ENCODE measurements at places on chromosomes 11 and 22.

DNA sequence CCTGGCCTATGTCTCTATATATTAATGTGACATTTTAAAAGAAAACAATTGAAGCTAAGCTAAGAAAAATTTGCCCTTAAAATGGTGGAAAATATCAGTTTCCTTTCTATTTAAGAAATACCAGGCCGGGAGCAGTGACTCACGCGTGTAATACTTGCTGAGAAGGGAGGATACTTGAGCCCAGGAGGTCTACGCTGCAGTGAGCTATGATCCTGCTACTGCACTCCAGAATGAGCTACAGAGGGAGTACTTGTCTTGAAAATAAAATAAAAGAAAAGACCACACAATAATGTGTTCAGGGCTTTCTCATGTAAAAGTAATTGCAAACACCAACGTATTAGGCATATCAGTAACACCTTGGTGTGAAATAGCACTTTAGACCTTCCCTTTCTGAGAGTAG is 1.4 kb upstream of the PRSS23 start:
- DNase-seq: peak; percentile 53

GRCh38 chr11:78961247-78961646 is 386.6 kb upstream of the NARS2 start:
- peak; percentile 54 for DNase-seq

DNA sequence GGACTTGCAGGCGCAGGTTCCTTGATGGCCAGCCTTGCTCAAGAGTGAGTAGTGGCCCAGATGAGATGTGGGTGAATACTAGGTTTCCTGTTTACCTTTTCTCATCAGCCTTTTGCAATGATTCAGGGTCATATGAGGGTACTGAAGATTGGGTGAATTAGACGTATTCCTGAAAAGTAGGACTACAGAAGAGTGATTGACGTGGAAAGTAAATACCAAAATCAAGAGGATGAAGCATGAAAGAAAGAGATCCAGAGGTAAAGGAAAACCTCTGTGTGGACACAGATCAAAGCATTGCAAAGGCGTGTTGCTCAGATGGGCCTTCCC is 59.9 kb downstream of the CYB5R2 start:
- no peak for DNase-seq

DNA sequence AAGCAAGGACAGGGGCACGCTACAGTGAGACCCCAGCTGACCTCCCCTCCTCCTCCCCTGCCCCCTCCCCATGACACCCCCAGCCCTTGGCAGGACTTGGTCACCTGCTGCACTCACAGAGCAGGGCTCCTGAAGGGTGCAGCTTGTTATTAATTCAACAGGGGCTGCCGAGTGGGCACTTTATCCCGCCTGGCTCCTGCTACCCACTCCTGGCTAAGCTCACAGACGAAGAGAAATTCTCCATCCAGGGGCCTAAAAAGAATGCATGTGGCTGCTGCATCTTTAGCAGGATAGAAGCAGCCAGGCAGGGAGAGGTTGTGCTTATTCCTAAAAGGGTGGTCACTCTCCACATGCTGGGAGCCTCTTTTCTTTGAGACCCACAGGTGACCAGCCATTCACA is 40.3 kb downstream of the GALNT18 start:
- no peak for DNase-seq

GRCh38 chr11:128098781-128099180 is 488.6 kb downstream of the ETS1 start:
- no peak for DNase-seq

DNA sequence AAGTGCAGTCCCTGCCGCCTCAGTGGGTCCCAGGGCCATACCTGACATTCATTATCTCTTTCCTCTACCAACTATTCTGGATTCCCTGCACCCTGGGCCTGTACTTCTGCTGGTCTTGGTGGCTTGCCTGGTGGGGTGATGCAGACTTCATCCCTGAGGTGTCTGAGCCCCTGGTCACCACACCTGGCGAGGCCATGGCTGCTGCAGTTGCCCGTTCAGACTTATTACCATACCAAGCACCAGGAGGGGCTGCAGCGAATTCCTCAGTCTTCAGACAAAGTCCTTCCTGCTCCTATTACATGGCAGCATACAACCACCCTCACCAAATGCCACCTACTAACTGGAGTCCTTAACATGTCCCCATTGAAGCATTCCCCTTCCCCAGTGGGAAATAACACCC is 73.0 kb upstream of the SLC22A12 start:
- no peak for DNase-seq

- DNase-seq: peak; percentile 91
Measured at GRCh38 chr22:46547883-46548244, 10.4 kb upstream of the CELSR1 start.

- DNase-seq: peak; percentile 41
Measured at GRCh38 chr22:28424427-28425080, 255.1 kb downstream of the TTC28 start.

DNA sequence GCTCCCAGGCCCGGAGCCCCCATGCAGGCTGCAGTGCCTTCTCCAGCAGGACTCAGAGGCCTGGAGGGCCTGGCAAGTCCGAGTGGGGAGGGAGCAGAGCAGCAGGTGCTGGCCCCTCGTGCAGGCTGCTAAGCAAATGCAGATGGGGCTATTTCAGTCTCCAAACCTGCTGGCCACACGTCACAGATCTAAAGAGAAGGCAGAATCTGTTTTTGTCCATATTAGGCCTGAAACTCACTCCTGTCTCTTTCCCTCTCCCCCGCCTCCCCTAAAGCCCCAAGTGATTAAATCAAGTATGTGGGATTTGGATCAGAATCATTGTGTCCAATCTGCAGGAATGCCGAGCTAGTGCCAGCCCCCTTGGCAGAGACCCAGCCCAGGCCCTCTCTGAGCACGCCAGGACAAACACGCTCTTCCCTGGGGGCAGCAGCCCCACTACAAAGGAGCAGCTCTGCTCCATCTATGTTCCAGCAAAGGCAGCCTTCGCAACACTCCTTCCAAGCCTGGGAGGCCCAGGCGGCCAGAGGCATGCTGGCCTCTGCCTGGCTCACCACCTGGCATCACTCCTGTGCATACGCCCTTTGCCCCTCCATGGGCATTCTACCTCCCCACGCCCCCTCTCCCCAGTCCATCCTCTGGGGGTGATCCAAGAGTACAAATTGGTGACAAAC is 26.5 kb downstream of the RPL27A start:
- DNase-seq: peak; percentile 86

GRCh38 chr11:134119094-134119493 is 50.2 kb downstream of the JAM3 start:
- DNase-seq: no peak

GRCh38 chr11:35165423-35166368 is 26.7 kb downstream of the CD44 start:
- peak; percentile 51 for DNase-seq

- no peak for DNase-seq
Measured at GRCh38 chr11:15451713-15452112, 337.0 kb downstream of the INSC start.

- DNase-seq: no peak
Measured at GRCh38 chr22:23218867-23219251, 38.5 kb downstream of the BCR start.

DNA sequence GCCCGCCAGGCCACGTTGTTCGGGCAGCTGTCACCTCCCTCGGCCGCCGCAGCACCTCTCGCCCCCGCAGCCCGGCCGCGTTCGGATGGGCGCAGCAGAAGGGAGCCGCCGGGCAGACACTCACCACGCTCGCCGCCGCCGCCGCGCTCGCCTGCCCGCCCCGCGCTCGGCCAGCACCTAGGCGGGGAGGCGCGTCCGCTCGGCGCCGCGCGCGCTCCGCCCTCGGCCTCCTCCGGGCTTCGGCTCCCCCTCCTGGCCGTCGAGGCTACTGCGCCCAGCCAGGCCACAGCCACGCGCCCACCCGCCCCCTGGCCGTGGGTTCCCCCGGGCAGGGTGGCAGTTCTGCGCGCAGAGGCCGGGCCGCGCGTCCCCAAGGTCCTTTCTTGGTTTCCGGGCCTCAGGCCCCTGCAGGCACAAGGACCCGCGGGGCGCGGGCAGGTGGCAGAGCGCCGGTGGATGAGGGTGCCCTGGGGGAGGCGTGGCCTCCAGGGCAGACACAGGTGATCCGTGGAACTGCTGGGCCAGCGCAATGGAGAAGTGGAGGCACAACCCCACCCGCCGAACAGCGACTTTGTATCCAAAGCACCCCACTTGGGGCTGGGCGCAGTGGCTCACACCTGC is at the start of gene SLC25A22:
Gene SLC25A22, minus strand, starts transcription at position 189 of the 621 bp plus-strand sequence. CDS start 3,275 bp downstream, outside the sequence.
- peak; percentile 95 for DNase-seq

DNA sequence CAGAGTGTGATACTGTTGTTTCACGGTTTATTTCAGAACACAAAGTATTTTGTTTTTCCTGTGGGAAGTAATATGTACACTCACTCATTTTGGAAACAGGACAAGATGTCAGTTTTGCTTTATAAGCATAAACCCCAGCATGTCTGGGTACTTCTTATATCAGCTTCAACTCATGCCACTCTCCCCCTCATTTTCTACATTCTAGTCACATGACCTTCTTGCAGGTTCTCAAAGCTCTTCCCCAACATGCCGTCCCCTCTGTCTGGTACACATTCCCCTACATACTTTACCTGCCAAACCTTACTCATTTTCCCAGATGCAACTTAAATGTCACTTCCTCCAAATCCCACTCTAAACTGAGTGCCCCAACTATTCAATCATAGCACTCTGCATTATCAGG is 1.6 kb upstream of the CTR9 start:
- DNase-seq: no peak

DNA sequence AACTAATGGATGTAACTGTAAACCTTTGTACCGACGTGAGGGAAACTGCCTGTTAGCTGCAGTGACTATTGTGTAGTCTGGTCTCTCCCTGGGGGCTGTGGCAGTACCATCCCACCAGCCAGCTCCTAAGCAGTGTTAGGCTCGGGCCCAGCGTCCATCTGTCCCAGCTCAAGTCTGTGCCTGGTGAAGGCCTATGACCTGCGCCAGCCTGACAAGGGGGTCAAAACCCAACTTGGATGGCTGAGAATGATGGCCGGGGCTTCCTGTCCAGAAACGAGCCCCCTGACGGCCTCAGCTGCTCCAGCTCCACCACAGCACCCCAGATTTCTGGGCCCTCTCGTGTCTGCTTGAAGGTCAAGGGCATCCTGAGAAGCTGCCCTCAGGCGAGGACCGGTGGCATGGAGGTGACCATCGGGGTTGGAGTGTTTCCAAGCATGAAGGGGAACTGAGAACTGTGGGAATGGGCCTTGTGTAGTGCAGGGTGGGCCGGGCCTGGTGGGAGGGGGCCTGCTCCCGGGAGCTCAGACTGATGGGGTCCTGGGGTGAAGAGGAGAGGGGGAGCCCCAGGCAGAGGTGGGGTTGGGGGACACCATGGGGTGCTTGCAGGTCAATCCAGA is 14.3 kb upstream of the SPI1 start:
- DNase-seq: no peak

DNA sequence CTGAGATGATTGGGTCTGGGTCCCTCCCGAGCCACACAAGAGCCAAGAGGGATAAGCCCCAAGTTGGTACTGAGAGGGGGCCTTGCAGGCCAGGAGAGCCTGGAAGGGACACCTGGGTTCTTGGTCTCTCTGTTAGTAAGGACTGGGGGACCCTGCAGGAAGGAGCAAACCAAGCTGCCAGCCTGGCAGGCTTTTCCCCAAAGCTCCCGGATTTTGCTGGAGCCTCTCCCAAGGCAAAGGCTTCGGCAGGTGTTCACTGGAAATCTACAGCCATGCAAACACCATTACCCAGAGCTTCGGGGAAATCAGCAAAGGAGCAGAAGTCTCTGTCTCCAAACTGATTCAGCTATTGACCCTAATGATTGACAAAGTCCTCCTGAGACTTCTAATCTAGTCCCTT is 527.9 kb downstream of the BUD13 start:
- no peak for DNase-seq

- DNase-seq: no peak
Measured at GRCh38 chr11:13038366-13038765, 29.2 kb downstream of the RASSF10 start.

GRCh38 chr22:46858181-46858771 is 95.8 kb downstream of the TBC1D22A start:
- no peak for DNase-seq

DNA sequence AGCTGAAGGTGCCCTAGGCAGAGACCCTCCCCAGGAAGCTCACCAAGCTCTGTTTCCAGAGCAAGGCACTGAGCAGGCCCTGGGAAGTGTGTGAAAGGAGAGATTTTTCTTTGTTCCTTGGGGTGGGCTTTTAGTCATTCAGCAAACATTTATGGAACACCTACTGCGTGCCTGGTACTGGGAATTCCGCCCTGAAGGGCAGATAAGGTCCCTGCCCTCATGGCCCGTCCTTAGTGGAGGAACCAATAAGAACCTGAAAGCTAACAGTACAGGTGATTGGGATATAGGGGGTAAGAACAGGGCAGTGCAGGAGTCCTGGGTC is 3.9 kb downstream of the TMEM134 start:
- DNase-seq: no peak

- peak; percentile 13 for DNase-seq
Measured at GRCh38 chr11:1932105-1932480, 12.6 kb downstream of the TNNT3 start.

Measured in GM03348 (cell line).